NCI-H2081 treated with DMSO at 0.1 percent for 48 hours (cell line): ENCODE measurements at places on chromosomes 16 and 17.

GRCh38 chr16:6250511-6250910 lies 1082.1 kb upstream of the RBFOX1 start:
- no peak for DNase-seq

GRCh38 chr17:37365589-37365988 lies 10.2 kb upstream of the C17orf78 start:
- no peak for DNase-seq

DNA sequence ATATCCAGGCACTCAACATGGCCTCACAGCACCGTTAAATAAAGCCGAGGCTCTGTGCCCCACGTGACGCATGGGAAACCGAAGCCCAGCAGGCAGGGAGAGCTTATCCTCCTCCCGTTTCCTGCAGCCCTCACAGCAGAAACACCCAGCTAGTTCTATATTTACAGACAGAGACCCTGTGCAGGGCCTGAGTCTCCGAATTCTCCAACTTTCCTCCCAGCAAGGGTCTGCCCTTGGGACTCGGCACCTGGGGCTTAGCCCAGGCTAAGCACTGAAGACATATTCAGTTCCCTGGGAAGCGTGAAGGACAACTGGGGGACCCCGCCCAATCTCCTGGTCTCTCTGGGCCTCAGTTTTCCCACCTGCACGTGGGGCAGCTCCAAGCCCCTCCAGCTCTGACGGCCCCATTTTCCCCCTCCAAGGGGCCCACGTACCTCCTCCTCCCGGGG lies 29.2 kb downstream of the TRPV3 start:
- DNase-seq, result no peak

- no peak for DNase-seq
These were observed 186.5 kb downstream of the AXIN2 start for GRCh38 chr17:65374966-65375365.

GRCh38 chr17:47686276-47686635 lies 7.7 kb upstream of the TBKBP1 start:
- DNase-seq, result no peak

GRCh38 chr17:40103071-40103661 lies 2.8 kb upstream of the NR1D1 start:
- no peak for DNase-seq

GRCh38 chr16:58366247-58367031 lies 25.8 kb upstream of the GINS3 start:
- DNase-seq, result no peak
